ENCODE measurements at places on chromosomes 12 and 14.
A peak's percentile ranks its signal among the peaks of the same experiment; 100 is the strongest.

GRCh38 chr14:55641954-55642353 is 61.9 kb downstream of the KTN1 start:
- DNase-seq = no peak

GRCh38 chr12:46559311-46559710 is 186.7 kb upstream of the SLC38A2 start:
- DNase-seq = peak; percentile 49

DNA sequence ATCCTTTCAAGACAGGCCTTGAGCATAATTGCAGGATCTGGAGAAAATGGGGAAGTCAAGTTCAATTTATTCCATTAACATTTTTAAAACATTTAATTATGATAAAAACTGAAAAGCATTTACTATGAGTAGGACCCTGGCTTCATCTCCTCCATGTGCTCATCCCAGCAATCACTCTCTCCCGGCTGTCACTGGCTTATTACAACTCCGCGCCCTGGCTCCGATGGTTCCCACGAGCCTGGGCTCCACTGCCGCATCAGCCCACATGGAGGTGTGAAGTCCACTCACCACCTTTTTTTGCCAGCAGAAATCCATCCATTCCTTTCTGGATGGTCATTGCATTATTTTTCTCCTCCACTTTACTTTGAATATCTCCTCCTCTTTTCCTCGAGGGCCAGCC is 194.4 kb downstream of the EMP1 start:
- no peak for DNase-seq

GRCh38 chr14:33788161-33788560 is 162.7 kb downstream of the EGLN3 start:
- no peak for DNase-seq

DNA sequence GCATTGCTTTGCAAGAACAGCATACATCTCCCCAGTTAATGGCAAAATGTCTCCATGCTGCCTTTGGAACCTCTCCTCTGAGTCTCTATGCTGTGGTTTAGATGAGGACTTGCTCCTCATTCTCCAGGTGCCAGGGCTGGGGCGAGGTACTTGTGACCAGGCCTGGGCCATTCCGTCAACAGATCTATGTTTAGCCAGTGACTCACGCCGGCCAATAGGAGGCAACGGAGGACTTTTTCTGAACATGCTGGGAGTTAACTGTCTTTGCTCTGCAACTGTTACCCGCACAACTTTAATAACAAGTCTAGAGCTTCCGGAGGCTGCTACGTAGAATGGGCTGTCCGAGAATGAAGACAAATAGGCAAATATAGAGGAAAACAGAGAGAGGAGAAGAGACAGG is 214.2 kb downstream of the GLT1D1 start:
- DNase-seq = no peak

DNA sequence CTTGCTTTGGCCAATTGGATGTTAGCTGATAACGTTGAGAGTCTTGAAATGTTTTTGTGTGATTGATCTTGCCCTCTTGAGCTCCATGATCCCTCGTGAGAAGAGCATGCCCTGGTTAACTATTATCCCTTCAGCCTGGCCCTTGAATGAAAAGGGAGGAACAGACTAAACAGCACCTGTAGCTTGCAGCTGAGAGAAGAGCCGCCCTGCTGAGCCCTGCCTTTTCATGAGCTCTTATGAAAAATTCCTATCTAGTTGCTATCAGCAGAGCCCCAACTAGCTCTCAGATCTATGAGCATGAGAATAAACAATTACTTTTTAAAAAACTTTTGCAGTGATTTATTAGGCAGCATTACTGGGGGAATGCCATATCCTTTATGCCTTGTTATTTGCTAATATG is 36.0 kb upstream of the RPH3A start:
- no peak for DNase-seq

DNA sequence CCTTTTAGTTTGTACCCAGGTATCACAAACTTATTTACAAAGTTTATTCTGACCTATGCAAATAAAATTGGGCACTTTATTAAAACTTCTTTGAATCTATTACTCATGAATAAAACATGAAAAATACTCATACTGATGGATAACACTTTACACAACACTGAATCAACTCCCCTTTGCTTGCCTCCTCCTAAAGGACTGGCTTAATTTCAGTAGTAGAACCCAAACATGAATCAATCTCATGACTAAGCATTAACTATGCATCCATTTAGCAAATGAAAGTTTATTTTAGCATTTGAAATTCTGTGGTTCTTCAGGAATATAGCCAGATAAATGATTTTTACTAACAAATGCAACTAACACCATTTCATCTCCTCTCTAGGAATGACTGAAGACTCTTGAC is 32.4 kb downstream of the DENND5B start:
- peak; percentile 21 for DNase-seq

DNA sequence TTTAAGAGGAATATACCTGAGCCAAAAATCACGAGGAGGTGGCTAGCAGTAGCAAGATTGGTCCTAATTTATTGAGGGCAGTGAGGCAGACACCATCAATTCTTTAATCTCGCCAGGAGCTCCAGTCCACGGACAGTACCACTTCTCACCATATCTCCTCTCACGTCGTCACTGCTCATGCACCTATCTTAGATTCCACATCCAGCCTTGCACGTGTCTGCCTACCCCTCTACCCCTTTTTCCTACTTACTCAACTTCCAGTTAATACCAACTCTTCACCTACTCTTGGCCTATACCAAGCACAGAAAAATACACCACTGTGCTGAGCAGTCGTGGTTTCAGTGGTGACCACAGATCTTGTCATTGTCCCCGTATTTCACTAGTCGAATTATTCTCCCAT is 246.1 kb downstream of the DPF3 start:
- no peak for DNase-seq

- no peak for DNase-seq
Observed at GRCh38 chr12:92331383-92331782, 185.7 kb upstream of the BTG1 start.

DNA sequence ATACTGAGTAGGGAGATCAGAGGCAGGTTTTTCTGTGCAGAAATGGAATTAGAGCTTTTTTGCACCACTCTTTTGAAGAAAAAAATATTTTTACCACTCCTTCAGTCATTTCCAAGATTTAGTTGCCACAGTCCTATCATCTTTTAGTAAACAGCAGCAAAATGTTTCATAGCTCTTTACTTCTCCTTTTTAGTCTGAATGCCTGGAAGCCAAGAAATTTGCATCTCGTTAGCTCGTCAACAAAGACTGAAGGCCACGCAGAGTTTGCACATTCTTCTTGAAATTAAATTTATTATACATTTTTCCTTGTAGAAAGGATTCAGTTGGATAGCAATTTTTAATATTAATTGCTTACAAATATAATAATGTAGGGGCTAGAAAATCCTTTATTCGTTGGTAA is 544.5 kb upstream of the ATP2B1 start:
- DNase-seq = no peak

GRCh38 chr14:98163873-98164272 is 1108.1 kb downstream of the BCL11B start:
- no peak for DNase-seq

DNA sequence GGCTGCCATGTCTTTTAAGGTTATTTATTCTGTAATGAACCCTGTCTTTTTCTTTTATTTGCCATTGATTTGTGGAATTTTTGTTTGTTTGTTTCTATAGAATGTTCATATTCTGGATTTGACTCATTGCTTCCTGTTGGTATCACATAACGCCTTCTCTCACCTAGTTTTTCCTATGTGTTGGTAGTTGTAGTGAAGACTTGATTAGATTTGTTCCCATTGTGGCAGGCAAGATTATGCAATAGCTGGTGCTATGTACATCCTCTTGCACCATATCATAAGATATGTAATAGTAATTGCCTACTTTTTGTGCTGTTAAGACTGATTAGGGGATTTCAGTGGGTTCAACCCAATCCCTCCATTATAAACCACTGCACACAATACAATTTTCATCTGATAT is 3.9 kb upstream of the KRT6B start:
- DNase-seq = peak; percentile 75

DNA sequence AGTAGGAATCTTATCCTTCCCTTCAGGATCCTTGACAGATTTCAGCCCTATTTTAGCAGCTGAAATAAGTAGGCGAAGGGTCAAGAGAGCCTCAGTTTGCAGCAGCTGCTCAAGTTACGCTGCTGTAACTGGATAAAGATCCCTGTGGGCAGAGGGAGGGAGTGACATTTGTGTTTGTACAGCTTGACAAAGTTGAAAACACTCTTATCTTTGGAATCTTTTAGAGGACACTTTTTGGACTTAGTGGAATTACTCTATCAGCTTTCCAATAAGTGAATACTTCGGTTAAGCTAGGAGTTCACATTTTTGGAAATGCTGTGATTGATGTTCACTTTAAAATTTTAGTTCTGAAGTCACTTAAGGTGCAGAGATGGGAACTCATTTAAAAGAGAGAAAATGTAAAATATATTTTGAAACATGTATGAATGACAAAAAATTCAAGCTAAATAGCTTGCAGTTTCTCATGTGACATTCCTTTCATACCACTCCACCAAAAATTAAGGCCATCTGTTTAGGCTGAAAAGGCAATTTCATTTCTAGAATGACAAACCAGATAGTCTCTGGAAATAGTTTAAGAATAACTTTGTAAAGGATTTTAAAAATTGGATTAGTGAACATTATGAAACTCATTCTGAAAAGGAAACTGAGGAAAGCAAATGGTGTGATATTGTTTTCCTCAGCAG is 55.2 kb downstream of the SLC38A4 start:
- peak; percentile 29 for DNase-seq

DNA sequence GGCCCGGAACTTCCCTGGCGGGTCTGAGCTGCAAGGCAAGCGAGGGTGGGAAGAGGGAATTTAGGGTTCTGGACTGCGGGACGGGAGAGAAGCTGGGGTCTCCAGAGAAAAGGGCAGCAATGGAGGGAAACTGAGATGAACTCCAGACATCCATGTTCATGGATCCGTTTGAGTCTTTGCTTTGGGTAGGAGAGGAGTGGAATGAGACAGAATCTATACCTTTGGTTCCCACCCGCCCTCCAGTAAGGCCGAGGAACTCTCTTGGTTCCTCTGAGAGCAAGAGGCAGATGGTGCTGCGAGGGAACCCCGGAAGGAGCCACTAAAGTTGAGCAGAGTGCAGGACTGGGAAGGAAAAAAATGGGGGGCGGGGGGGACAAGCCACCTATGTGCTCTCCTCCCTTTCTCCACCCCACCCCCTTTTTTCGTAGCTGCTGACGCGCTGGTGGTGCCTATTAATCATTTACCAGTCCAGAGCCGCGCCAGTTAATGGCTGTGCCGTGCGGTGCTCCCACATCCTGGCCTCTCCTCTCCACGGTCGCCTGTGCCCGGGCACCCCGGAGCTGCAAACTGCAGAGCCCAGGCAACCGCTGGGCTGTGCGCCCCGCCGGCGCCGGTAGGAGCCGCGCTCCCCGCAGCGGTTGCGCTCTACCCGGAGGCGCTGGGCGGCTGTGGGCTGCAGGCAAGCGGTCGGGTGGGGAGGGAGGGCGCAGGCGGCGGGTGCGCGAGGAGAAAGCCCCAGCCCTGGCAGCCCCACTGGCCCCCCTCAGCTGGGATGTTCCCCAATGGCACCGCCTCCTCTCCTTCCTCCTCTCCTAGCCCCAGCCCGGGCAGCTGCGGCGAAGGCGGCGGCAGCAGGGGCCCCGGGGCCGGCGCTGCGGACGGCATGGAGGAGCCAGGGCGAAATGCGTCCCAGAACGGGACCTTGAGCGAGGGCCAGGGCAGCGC is 1.2 kb downstream of the SSTR1 start:
- DNase-seq = peak; percentile 69

DNA sequence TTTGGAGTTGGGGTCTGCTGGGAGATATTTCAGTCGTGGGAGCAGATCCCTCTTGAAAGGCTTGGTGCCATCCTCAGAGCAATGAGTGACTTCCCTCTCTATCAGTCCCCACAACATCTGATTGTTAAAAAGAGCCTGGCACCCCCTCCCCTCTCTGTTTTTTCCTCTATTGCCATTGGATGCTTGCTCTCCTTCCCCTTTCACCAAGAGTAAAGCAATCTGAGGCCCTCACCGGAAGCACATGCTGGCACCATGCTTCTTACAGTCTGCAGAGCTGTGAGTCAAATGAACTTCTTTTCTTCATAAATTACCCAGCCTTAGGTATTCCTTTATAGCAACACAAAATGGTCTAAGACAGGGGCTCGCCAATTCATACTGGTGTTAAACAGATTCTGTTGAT is 99.1 kb upstream of the CCND2 start:
- DNase-seq = no peak

- DNase-seq = no peak
Observed at GRCh38 chr14:100735271-100735670, 8.6 kb downstream of the DLK1 start.

DNA sequence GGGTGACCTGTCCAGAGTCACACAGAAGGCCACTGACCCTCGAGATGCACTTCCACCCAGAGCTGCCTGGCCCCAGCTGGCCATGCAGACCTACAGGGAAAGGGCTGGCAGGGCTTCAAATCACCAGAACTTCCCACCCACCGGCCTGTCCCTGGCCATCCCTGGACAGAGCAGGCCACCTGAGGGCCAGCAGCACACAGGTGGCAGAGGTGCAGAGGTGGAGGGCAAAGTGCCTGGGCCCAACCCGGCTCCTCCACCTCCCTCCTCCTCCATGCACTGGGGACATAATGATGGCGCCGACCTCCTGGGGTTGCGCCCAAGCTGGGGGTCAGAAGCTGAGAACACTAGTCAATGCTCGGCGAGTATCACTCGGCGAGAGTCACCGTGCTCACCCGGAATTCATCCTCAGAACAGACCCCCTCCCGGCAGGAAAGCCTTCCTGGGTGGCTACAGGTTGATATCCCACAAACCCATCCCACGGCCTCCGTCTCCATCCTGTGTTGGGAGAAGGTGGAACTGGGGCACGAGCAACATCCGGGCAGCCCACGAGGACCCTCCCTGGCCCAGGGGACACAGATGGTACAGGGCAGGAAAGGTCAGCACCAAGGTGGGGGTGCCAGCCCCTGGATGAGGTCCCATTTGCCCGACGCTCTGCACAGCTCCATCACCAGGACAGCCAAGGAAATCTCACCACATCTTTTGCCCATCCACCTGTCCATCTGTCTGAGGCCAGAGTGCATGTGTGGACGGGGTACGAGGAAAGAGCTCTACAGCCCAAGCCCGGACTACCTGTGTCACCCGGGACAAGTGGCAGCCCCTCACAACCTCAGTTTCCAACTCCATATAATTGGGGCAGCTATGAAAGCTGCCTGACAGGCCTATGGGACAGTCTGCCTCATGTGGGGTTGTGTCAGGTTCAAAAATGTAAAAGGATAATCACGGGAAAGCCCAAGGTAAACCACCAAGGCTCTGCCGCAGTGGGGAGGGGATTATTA is 10.8 kb downstream of the BEGAIN start:
- no peak for DNase-seq

DNA sequence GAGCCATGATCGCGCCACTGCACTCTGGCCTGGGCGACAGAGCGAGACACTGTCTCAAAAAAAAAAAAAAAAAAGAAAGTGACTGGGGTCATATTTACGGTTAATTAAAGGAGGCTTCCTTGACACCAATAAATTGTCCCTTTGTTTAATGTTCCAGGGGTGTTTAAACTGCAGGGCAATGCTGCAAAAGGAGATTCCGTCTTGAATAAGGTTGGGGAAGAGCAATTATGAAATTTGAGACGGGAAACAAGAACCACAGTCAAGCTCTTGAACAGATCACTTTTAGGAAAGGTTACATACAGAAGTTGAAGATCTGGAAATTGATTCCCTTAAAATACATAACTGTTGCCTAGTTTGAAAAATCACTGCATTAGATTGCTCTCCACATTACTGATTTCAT is 292.9 kb downstream of the DAD1 start:
- no peak for DNase-seq

- peak; percentile 65 for DNase-seq
Observed at GRCh38 chr12:113262710-113263109, 41.4 kb downstream of the TPCN1 start.

- peak; percentile 85 for DNase-seq
Observed at GRCh38 chr12:96425321-96425720, 25.1 kb upstream of the CDK17 start.
